ENCODE measurements at places on chromosomes 11 and 22. TPM values are rescaled to one million over a fixed set of nuclear protein-coding genes. Genes with fewer than 3 reads are reported as not detected.

CBLIF gene
- not detected for total RNA-seq

DNA sequence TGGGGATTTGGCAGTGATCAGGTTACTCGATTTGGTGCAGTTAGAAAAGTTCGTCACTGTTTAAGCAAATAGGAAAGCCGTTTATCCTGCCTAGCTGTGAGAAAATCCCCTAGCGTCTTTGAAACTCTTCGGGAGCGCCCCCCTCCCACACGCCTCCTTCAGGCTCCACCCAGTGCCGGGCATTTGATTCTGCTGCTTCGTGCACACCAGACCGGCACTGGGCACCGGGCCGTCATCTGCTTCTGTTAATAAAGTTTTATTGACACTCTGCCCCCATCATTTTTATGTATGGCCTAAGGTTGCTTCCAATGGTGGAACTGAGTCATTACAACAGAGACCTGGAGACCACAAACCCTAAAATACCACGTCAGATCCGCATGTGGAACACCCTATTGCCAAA is 50.9 kb downstream of the IGF2 start:
- peak; percentile 45 for DNase-seq

ZNF74 gene
- total RNA-seq: 5.2 TPM

GRCh38 chr11:69841859-69842698 is 22.9 kb upstream of the FGF3 start:
- peak; percentile 45 for DNase-seq

GRCh38 chr11:105137286-105137685 is 2.3 kb downstream of the CARD18 start:
- no peak for DNase-seq

DNA sequence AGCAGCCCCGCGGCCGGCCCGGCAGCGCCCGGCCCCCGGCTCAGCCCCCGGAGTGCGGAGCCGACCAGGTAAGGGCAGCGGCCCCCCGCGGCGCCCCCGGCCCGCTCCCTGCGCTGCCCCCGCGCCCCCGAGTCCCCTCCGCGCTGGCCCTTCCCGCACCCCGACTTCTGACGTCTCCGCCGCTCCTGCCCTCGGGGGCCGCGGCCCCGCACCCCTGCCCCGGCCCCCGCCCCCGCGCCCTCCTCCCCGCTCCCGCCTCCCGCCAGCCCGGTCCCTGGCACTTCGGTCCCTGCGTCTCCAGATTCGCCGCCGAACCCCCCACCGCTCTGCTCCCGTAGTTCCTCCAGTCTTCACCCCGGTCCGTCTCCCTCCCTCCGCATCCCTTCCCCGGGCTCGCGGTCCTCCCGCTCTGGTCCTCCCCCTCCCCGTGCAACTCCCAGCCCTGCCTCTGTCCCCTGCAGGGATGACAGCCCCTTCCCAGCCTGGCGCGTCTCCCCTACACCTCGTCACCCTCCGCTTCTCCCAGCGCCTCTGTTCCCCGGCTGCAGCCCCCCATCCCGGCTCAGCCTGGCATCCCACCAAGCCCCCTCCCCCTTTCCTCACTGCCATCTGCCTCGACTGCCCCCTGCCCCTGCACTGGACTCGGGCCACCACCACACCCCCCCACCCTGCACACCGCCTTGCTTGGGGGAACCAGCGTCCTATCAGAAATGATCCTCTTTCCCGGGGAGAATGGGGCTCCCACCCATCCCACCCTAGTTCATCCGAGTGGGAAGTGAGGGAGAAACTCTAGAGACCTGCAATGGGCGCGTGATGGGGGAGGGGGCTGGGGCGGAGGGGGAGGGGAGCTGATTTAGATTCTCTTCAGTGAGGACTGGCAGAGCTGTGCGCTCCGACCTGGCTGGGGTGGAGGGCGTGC is 531 bp downstream of the GRIK4 start:
- peak; percentile 83 for DNase-seq
